NCI-H146 (cell line): ENCODE measurements at places on chromosomes 3 and 15.

GRCh38 chr3:152331018-152331541, 62.4 kb downstream of the MBNL1 start:
- no peak for DNase-seq

DNA sequence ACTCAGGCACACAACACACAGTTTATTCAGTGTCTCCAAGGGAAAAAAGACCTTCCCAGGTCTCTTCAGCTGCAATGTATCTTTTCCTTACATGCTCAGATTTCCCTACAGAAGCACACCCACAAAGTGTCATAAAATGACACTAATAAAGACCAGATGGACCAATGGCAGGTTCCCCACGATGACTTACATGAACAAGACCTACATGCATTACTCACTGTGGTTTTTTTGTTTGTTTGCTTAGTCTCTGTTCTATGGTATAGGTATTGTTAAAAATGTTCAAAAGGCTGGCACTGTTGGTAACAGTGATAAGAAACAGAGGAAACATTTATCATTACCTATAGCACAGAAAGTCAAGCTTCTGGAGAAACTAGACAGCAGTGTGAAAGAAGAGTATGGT, 318.2 kb upstream of the TMCO5A start:
- no peak for DNase-seq

- no peak for DNase-seq
These were observed 80.2 kb upstream of the TPM1 start for GRCh38 chr15:62962101-62962995.

DNA sequence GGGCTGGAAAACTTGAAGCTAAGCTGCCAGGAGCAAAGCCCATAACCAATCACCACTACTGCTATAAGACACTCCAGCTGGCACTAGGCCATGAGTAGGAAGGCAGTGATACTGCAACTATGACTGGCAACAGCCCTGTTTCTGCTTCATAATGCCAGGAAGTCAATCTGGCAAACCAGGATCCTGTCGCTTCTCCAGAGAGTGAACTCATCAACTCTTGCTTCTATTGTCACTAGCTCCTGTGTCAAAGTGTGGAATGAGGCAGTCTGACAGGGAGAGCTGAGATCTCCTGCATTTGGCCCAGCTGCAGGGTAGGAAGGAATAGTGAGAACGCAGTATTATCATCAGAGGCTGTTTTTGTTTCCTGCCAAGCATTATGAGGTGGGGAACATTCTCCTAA, 105.3 kb downstream of the CTNNB1 start:
- DNase-seq, result no peak

DNA sequence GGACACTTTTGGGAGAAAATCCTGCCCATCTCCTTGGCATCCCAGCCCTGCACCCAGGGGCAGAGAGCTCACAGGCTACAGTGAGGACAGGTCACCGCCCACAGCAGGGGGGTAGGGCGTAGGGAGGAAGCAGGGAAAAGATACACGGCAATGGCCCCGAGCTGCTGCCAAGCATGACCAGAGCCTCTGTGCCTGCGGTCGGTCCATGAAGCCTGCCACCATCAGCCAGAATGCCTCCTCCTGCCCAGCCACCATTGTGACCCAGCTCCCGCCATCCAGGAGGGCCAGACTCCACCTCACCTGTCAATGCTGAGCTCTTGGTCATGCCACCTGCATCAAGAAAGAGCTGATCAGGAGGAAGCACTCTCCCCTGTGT, 230.7 kb downstream of the VPS13C start:
- no peak for DNase-seq
